Activated T-cell treated with anti-CD3 and anti-CD28 coated beads for 48 hours (primary cell): ENCODE measurements at places on chromosomes 3 and 15.

GRCh38 chr3:143835312-143835711 is 13.0 kb downstream of the SLC9A9 start:
- DNase-seq, result no peak

GRCh38 chr3:188133219-188133618 is 20.7 kb upstream of the LPP start:
- DNase-seq, result no peak

DNA sequence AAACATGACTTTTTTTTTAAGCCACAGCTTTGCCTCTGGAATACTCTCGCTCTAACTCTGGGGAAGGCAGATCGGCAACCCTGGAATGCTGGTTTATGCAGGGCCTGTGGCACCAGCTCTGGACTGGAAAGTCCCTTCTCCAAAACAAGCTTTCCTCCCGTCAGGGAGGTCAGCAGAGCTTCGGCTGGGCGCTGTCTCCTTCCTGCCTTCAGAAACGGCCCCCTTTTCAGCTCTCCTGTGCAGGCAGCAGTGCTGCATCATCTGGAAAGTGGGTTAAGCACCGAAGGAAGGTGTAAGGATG is 42.7 kb upstream of the SKOR1 start:
- no peak for DNase-seq

DNA sequence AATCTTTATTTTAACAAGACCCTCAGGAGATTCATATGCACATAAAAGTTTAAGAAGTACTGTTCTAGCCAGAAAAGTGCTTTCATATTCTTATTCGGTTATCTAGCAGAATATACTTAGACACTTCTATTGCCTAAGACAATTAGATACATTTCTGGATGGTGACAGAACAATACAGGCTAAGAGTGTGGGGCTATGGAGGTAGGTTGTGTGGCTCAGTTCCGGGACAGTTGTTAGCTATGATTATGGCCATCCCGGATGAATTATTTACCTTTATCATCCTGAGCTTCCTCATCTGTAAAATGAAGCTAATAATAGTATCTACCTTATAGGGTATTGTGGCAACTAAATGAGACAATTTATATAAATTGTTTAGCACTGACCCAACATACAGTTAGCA is 6.6 kb downstream of the FAM98B start:
- no peak for DNase-seq

- DNase-seq, result no peak
These were observed 13.8 kb upstream of the ADPGK start for GRCh38 chr15:72797338-72797689.

DNA sequence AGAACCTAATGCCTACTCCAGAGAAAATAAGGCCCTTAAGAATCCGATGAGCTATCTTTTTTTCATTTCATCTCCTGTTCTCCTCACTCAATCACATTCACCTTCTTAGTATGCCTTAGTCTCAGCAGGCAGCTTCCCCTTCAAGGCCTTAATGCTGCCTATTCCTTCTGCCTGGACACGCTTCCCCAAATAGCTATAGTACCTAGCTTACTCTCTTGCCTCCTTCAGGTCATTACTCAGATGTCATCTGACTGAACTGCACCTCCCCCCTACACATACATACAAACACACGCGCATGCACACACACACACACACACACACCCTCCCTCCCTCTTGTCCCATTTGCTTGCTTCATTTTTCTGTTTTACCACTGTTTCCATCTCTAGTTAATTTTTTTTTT is 191.5 kb upstream of the MLF1 start:
- DNase-seq, result no peak

DNA sequence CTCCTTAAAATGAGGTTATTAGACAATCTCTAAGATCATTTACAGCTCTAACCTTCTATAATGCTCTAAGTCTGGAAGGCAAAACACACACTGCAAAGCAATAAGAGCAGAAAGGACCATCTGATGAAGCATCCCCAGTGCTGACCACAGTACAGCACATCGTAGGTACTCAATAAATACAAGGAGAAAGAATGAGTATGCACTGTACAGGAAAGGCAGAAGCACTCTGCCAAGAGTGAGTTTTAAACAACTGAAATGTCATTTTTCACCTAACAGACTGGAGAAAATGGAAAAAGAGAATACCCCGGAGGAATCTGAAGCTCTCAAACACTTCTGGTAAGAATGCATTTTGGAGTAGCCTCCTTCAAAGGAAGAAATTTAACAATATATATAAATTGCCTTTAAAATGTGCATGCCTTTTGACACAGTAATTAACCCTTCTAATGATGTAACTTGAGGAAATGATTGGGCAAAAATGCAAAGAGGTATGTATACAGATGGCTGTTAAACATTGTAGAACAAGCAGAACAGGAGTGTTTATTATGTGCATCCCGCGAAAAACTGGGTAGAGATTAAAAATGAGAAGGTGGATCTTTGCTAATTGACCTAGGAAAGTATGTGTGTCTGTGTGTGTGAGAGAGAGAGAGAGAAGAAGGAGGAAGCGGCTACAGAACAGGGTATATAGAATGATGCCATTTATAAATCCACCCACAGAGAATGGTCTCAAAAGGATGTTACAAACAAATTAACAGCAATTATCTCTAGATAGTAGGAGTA is 8.0 kb upstream of the OXTR start:
- no peak for DNase-seq

GRCh38 chr3:112629425-112629824 is 11.5 kb downstream of the CCDC80 start:
- DNase-seq, result no peak

DNA sequence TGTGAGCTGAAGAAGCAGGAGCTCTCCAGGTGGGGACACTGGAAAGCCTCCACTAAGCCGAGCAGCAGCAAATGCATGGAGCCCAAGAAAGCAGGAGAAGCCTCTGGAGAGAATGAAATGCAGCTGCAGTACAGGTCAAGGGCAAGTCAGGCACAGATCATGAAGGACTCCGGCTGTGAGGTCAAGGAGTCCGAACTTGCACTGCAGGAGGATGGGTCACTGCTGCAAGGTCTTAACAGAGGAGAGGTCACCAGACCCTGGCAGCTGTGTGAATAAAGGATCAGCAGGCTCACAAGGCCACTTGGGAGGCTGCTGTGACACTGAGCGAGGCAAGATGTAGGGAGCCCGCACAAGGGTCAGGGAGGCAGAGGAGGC is 24.7 kb upstream of the SLC41A3 start:
- no peak for DNase-seq
